ENCODE measurements at places on chromosomes 13 and 19.
A peak's percentile ranks its signal among the peaks of the same experiment; 100 is the strongest.

DNA sequence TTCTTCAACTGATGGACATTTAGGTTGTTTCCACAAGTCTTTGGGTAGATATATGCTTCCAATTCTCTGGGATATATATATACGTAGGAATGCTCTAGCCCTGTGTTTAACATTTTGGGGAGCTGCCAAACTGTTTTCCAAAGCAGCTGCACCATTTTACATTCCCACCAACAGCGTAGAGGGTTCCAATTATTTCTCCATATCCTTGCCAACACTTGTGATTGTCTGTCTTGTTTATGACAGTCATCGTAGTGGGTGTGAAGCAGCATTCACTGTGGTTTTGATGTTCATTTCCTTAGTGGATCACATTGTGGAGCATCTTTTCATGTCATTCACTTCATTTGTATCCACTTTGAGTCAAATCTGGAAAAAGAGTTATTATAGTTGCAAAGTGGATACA, 4.7 kb upstream of the CBLC start:
- DNase-seq: no peak

- no peak for DNase-seq
Observed at GRCh38 chr13:24740014-24740890, 23.7 kb upstream of the RNF17 start.

- no peak for DNase-seq
Observed at GRCh38 chr13:74730556-74731331, 596.5 kb upstream of the KLF12 start.

GRCh38 chr19:55676383-55676782, 1.4 kb downstream of the EPN1 start:
- DNase-seq: no peak

DNA sequence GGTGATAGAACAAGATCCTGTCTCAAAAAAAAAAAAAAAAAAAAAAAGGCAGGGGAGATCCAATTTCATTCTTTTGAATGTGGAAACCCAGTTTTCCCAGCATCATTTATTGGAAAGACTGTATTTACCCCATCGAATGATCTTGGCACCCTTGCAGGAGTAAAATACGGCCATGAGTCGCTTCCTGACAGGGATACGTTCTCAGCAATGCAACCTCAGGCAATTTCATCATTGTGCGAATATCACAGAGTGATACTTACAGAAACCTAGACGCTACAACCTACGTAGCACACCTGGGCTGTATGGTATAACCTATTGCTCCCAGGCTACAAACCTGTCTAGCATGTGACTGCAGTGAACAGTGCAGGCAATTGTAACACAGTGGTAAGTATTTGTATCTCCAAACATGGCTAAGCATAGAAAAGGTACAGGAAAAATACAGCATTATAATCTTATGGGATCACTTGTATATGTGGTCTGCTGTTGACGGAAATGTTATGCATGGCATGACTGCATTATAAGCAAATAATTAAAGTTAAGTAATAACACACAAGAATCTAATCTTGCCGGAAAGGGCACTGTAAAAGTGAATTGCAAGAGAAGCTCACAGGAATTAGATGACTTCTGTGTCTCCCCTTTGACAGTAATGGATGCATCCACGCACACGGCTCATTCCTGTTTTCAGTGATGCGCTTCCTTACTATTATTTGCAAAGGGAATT, 24.1 kb downstream of the RFX2 start:
- DNase-seq: no peak

DNA sequence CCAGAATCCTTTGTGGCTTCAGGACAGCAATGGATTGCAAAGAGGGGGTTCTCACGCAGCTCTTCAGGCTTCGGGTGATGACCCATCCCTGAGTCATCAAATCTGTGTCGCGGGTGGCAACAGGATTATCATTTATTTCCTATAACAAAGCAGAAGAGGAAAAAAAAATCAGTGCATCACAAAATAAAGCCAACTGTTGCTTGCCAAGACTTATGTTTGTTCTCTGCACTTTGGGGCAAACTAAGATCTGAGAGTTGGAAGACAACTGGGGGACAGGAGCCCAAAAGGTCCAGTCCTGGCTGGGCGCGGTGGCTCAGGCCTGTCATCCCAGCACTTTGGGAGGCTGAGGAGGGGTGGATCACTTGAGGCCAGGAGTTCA, 6.4 kb downstream of the GNA15 start:
- no peak for DNase-seq

GRCh38 chr13:113446488-113446854, 6.8 kb downstream of the ADPRHL1 start:
- no peak for DNase-seq

- DNase-seq: peak; percentile 56
Observed at GRCh38 chr19:13033819-13034611, 38.7 kb downstream of the NFIX start.

DNA sequence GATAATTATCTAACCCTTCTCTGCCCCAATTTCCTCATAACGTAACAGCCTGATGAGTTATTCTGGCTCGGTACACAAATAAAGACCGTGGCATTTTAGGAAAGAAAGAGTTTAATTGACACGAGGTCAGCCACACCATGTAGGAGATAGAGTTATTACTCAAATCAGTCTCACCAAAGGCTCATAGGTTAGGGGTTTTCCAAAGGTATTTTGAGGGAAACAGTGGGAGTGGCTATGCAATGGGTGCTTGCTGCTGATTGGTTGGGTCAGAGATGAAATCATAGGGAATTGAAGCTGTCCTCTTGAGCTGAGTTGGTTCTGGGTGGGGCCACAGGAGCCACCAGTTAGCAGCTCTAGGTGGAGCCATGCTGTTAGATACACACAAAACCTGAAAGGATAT, 137.5 kb downstream of the FREM2 start:
- no peak for DNase-seq

GRCh38 chr19:37243206-37243632, 25.2 kb downstream of the ZNF383 start:
- no peak for DNase-seq

- DNase-seq: no peak
Observed at GRCh38 chr19:28793391-28794168, 419.4 kb downstream of the UQCRFS1 start.

DNA sequence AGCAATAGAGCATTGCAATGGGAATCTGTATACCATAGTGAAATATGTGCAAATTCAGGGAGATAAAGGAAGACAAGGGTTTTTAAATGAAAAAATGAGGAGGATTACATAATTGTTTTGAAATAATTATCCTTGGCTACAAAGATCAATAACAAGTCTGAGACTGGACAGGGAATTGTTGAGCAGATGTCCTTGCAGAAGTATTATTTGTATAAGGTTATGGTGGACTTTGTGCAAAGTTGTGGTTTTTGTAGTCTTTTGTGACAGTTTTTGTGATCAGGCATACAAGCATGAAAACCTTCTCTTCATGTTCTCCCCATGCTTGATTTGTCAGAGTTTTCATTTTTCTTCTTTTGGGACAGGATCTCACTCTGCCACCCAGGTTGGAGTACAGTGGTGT, 25.3 kb upstream of the ZNF780A start:
- DNase-seq: no peak

DNA sequence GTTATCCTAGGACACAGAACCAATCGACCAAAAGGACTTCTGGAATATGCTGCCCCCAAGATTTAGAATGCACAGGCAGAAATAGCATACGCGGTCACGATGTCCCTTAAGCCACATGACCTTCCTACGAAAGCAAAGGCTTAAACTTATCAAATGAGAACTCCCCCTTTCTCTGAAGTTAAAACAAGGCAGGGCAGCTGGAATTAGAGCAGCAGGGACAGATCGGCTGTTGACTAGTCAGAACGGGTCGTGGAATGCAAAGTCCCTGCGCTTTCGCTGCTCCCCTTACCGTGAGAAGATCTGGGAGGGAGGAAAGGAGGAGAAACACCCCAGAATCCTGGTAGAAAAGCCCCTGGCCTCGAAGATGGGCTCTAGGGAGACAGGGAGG, 799 bp upstream of the USPL1 start:
- peak; percentile 62 for DNase-seq

DNA sequence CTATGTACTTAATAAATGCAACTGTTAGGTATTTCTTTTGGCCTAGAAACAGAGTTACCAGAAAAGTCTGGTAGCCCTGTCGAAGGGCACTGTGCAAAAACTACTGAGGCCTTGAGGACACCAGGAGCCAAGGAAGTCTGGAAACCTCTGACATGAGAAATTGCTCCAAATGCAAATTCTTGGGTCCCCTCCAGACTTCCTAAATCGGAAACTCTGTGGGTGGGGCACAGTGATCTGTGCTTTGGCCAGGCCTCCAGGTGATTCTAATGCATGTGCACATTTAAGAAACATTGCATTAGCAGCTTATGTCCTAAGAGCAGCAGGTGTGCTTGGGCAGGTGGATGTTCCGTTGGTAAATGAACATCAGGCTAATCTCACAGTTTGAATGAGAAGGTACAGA, 50.0 kb downstream of the STARD13 start:
- DNase-seq: no peak

DNA sequence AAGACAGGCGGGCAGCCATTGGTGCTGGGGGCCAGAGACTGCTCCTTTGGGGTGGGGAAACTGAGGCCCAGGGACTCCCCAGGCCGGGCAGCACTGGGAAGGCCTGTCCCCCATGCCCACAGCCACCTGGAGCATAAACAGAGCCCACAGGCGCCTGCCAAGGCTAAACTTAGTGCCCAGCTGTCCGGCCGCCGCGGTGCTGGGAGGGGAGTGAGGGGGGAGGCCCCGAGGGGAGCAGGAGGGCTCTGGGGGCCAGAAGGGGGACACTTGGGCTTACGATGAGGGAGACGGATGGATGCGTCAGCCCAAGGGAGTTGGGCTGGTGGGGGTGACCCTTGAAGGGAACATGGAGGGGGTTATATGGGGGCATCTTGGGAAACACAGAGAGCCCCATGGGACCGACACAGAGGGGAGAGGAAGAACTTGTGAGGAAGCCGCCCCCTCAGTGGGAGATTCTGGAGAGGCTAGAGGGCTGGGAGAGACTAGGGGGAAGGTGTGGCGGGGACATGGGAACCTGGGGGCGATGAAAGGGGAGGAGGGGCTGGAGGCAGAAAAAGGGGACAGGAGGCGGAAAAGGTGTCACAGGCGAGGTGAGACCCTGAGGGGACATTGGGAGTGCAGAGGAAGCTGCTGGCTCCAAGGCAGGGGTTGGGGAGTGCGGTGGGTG, 2.2 kb downstream of the CERS1 start:
- no peak for DNase-seq

GRCh38 chr13:50361282-50361681, 346.0 kb downstream of the KCNRG start:
- DNase-seq: no peak

DNA sequence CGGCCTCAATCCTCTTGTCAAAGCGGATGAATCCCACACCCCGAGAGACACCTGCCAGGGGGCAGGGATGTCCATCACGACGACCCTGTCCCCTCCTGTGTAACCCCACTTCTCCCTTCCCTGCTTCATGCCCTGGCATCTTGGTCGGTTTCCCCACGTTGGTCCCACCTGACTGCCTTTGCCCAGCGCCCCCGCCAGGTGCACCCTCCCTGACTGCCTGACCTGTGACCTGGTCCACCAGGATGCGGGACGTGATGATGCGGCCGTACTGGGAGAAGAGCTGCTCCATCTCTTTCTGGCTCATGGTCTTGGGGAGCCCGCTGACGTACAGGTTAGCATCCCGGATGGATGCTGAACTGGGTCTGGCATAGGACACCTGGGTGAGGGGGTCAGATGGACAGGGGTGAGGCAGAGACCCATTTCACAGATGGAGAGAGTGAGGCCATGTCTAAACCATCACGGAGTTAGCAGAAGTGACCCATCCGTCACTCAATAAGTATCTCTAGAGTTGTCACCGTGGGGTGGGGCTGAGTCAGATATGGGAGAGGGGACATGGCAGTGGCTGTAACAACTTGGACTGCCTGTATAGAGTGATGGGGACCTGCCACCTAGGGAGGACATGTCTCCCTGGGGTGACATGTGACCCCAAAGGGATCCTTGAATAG, 22.5 kb downstream of the ELAVL3 start:
- no peak for DNase-seq

DNA sequence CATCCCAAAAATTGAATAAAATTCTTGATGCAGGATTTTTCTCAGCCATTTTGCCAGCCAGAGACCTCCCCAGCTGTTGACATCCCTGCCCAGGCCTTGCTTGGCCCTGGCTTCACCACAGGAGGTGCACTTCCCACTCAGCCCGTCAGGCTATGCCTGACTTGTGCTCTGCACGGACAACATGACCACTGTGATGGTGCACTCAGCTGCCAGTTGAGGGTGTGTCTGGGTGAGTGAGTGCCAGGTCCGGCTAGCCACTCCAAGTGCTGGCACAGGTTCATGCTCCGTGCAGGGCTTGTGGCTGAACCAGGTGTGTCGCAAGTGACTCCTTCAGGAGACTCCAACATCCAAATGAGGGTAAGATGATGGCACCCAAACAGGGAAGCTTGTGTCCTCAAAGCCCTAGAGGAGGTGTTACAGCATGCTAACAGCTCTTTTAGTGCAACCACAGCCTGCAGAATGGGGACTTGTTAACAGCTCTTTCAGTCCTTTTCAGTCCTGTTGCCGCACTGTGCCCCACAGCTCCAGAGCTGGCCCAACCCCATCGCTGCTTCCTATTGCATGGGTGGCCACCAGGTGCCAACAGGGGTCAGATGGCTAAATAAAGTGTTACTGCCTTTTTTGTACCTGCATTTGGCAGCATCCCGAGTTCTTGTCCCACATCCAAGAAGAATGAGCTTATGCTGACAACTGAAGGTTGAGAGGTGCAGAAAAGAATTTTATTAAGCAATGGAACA, 380.7 kb downstream of the SLITRK5 start:
- DNase-seq: no peak

DNA sequence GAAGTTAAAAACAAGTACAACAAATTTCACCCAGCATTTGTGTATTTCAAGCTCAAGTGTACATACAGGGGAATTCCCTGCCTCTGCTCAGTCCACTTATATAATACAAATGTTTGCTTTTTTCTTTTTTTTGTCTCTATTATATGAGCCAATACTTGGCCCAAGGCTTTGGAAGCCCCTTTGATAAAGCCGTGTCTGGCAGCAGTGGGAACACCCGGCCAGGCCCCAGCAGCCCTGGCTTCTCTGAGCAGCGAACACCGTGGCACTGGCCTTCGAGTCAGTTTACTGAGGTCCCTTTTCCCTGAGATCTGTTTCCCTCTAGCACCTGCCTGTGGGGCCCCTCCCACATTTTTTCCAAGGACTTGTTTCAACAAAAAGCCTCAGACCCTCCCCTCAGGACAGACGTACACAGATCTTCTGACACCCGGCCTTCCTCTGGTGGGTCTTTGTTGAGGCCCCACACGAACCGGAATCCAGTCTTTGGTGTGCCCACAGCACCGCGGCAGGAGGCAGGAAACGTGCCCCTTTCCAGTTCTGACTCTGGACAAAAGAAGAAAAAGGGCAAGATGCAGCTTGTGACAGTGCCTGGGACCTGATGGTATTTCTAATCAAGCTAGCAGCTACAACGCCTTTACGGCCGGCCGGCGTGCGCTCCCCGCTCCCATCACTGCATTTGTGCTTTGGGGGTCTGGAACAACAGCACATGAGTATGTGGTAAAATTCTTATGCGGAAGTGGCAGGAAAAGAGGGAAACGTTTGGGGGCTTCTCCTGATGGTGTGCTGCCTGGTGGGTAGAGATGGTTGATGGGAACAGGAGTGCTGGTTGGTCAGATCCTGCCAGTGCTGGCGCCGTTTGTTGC, 13.8 kb downstream of the SIPA1L3 start:
- no peak for DNase-seq

All from COR-L47 (cell line).